Activated CD4-positive, CD25-positive, alpha-beta regulatory T cell (primary cell): ENCODE measurements at places on chromosomes 6 and 20.

GRCh38 chr20:34299556-34300255 is 3.4 kb downstream of the AHCY start:
- DNase-seq = no peak

- DNase-seq = no peak
These were observed 59.2 kb upstream of the CD93 start for GRCh38 chr20:23145281-23145700.

DNA sequence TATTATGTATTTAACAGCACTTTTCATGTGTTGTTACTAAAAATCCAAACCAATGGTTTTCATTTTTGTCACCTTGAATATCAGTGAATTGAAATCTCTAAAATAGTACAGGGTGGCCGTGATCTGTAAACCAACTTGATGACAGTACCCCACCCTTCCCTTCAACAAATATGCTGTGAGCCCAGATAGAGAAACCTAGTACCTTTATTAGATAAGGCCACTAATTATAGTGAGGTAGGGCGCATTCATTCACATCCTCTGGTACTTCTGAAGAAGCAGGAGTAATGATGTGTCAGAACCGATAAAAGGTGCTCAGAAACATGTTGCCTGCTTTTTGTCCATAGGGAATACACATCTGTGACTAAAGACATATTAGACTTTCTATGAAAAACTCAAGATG is 409.5 kb downstream of the GJA1 start:
- no peak for DNase-seq

DNA sequence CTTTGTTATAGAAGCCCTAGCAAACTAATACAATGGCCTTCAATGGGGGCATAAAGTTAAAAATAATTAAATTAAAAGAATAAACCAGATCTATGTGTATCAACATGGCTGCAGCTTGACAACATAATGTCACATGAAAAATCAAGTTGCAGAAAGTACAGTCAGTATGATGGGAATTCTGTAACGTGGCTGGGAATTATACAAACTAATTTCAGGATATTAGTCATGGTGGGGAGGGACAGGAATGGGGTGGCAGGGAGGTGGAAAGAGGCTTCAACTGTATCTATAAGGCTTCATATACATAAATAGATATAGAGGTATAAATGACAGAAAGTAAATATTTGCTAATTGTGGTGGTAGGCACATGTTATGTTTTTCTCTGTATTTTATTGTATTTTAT is 107.1 kb downstream of the UNC5CL start:
- no peak for DNase-seq

- DNase-seq = no peak
These were observed 26.4 kb downstream of the FRK start for GRCh38 chr6:116034327-116034726.

DNA sequence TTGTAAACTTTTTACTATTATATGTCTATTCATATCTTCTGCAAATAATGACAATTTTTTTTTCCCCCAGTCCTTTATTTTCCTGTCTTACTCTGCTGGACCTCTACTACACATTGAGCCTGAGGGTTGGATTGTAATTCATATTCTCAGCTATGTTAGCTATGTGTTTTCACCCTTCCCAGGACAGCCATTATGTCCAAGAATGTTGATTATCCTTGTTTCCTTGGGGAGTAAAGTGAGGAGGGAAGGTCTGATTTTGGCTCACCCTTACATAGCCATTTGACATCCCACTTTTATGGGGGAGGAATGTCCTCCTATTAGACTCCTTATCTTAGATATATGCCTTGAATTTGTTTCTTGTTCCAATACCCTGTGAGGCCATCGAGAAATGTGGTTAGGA is 17.6 kb upstream of the TBC1D32 start:
- DNase-seq = no peak

DNA sequence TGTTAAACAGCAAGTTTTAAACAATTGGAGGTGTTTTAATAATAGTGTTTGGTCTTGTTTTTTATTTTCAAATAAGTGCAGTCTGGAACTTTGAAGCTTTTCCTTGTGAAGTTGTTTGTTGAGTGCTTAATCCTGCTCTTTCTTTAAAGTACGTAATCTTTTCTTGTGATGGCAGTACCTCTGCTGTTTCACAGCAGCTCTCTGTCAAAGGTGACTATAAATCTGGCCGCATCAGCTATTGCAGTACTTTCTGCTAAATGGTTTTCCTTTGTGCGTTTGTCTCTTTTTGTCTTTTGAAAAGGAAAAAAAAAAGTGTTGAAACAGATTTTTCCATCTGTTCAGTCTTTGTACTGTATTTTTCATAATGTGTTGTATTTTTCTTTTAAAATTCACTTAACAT is 12.7 kb downstream of the STXBP5 start:
- DNase-seq = no peak

DNA sequence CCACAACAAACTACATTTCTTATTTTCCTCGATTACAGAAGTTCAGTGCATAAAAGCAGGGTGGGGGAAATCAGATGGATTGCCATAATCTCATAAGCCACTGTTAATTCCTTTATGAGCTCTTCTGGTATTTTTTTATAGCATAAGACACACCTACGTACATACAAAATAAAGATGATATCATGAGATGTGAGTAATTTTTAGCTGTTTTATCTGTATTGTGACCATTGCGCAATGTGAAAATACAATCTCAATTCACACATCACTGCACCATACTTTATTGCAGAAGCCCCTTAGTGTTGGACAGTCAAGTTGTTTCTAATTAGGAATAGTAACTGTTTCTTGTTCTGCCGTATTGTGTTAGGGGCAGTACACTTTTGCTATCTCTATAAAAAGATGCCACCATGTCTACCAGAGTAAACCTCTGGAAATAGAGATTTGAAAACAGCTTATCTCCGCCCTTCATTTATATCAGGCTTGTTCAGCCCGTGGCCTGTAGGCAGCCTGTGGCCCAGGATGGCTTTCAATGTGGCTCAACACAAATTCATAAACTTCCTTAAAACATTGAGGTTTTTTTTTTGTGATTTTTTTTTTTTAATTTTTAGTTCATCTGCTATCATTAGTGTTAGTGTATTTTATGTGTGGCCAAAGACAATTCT is 90.4 kb downstream of the FARS2 start:
- DNase-seq = no peak

DNA sequence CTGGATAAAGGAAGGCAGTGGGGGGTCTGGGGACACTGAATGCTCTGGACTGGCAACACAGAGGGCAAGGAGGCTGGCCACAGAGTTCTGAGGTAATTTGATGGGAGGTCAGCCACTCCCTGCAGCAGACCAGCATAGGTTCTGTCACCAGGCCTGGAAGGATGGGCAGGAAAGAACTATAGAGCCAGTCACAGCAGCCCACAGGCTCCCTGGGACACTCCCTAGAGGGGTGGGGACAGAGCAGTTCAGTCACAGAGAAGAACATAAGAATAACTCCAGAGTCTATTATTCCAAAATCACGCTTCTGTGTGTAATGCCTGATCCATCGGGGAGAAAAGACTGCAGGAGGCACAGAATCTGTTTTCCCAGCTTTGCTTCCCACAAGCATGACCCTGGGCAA is 19.6 kb downstream of the DYNLRB1 start:
- no peak for DNase-seq

DNA sequence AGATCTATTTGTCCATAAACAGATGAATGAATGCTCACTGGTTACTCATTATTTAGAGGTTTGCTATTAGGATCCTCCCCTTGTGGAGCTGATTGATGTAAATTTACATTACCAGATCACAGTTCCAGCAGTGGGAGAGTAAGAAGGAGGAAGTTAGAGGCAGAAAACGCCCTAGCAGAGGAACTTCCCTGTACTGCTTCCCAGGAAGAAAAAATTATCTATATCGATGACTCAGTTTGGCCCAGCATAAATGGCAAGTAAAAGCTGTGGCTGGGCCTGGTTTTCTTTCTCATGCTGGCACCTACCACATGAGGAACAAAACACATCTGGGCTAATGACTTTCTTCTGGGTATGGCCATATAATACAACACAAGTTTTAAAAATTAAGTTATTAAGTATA is 35.7 kb downstream of the DNAAF9 start:
- no peak for DNase-seq

DNA sequence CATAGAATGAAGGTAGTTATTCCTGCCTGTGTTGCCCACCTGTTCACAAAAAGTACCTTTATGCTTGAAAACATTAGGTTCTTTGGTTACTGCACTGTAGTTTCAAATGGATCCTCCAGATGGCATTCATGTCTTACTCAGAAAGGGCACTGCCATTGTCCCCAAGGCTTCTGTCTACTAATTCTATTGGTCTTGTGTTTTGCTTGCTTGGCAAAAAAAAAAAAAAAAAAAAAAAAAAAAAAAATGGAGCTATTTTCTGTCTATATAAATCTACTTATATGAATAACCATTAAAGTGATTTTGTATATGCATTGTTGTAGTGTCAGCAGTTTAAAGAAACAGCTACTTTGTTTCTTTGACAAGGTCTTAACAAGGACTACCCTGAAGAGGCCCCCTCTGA is 12.7 kb upstream of the EFHC1 start:
- no peak for DNase-seq

DNA sequence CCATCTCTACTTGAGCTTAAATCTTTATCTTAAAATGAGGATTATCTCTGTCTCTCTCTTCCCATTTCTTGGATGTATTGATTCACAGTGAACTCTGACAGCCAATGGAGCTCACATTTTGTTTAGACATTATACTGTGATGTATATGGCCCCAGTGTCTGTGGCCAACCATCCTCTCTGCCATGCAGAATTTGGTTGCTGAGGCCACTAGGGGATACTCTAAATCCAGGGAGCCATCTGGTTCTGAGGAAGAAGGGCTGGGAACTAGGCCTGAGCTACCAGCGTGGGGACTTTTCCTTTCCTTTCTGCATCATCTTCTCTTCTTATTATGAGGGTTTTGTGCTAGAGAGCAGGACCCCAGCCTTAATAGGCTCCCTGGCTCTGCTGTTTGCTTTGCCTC is 59.1 kb upstream of the RIPOR2 start:
- no peak for DNase-seq

DNA sequence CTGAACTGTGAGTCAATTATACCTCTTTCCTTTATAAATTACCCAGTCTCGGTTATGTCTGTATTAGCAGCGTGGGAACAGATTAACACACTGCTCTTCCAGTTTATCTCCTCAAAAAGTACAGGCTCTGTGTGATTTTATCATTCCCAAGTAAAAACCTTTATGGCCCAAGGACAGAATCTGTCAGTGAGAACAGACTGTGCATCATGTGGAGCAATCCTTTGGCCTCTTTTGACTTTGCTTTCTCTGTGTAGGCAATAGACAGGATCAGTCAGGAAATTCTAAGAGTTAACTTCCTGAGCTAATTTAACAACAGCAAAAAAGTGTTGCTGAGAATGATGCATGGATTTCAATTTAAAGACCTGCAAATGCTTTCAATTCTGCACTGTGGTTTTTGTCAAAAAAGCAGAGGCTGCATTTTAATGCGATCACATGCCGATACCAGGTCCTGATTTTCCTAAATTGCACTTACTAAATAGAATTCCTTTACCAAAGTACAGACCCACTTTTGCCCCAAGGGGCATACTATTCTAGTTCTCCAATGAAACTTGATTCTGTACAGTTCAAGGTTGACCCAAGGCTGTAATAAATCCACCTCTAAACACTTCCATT is 246.7 kb upstream of the MARCKS start:
- no peak for DNase-seq

DNA sequence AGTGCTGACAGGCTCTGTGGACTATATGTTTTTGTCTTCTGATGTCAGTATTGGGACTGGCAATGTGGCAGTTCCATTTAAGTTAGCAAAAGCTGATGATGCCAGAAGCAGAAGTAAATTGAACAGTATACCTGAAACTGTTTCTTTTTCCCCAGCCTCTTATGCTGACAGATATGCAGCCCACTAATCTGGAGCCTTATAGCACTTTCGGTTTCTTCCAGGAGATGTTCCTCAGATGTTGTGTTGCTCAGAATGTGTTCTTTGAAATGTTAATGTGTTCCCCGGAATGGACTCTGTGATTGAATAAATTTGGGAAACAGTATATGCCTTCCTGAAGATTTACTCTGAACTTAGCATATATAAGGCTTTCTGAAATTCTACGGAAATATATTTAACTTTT is 80.7 kb upstream of the MRAP2 start:
- DNase-seq = no peak

DNA sequence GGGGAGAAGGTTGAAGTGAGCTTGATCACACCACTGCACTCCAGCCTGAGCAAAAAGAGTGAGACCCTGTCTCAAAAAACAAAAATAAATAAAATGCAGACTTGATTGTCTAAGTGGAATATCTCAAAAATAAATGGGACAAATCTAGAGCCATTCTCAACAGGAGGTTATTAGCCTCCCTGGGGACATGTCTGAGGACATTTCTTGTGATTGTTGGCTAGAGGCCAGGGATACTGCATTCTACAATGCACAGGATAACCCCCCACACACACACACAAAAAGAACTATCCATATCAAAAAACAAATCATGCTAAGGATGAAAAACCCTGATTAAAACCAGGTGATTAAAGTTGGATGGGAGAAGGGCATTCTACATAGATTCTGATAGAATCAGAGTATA is 37.5 kb downstream of the FAM217A start:
- DNase-seq = no peak

GRCh38 chr6:140579918-140580317 is 1205.5 kb upstream of the CITED2 start:
- DNase-seq = no peak

DNA sequence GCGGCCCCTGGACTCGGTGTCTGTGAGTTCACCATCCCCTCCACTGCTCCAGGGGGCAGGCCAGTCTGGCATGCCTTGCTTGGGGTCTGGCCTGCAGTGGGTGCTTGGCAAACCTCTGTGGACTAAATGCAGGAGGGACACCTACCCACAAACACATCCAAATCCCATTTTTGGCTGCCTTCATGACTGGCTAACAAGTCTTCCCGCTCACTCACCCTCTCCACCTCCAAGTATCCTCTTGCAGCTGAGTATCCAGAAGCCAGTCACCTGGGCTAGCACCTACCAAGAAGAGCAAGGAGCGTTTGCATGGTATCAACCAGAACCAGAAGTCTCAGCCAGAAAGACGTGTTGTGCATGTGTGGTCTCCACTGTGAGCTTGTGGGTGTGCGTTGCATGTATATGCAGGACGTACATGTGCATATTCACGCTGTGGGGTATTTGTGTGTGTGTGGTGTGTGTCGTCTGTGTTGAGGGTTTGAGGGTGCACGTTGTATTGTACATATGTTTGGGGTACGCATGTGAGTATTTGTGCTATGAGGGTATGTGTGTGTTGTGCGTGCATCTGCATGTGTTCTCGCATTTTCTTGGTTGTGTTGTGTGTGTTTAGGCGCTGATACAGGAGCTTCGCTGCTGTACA is 5.6 kb upstream of the PMEPA1 start:
- no peak for DNase-seq

- no peak for DNase-seq
These were observed 155.4 kb downstream of the SMOC2 start for GRCh38 chr6:168596344-168596743.

- no peak for DNase-seq
These were observed 107.3 kb upstream of the OLIG3 start for GRCh38 chr6:137601471-137601870.

GRCh38 chr20:25237610-25238318 is 10.1 kb upstream of the PYGB start:
- no peak for DNase-seq
